Panc1 (cell line): ENCODE measurements at places on chromosomes 7 and 10. TPM values are rescaled to one million over a fixed set of nuclear protein-coding genes. Genes with fewer than 3 reads are reported as not detected.

GRCh38 chr7:991729-992656 is 9.0 kb downstream of the CYP2W1 start:
- peaks cover 43% of the 10 kb centered on the region for H3K4me1 ChIP-seq
- H3K27ac ChIP-seq, result no peak overlapping the region
- no peak overlapping the region for H3K4me3 ChIP-seq
- no peaks in the 10 kb centered on the region for H3K27me3 ChIP-seq
- H3K36me3 ChIP-seq, result no peaks in the 10 kb centered on the region

- no peak for DNase-seq
- no peak overlapping the region for H3K27ac ChIP-seq
- H3K27me3 ChIP-seq, result no peaks in the 10 kb centered on the region
- H3K4me3 ChIP-seq, result no peak overlapping the region
Observed at GRCh38 chr7:94666879-94667587, 11.1 kb upstream of the SGCE start.

DNA sequence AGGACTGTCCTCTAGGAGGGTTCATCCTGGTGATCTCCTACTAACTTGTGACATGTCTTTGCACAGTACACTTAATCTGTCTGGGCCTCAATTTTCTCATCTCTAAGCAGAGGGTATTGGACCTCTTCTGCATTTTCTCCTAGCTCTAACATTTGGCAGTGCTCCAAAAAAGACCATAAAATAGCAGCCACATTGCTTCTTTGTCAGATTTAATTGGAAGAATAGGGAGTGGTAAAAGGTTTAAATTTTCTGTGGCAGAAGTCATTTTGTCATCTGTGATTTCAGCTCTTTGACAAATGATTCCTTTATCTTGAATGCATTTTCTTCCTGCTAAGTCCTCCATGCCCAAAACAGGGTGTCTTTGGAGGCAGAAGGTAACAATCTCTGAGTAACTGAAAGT is 289.9 kb upstream of the LRGUK start:
- H3K27ac ChIP-seq, result no peak overlapping the region
- no peaks in the 10 kb centered on the region for H3K27me3 ChIP-seq
- H3K36me3 ChIP-seq, result no peaks in the 10 kb centered on the region
- no peak overlapping the region for H3K4me3 ChIP-seq

GRCh38 chr10:126397156-126397555 is 8.9 kb upstream of the ADAM12 start:
- no peak overlapping the region for H3K4me3 ChIP-seq
- no peak for DNase-seq
- H3K36me3 ChIP-seq, result no peaks in the 10 kb centered on the region; the same call in 1 of the 2 replicates
- H3K4me1 ChIP-seq, result no peaks in the 10 kb centered on the region
- H3K27ac ChIP-seq, result 0 out of 2 replicates have a peak overlapping the region, but pooled peaks have one; percentile 7

Gene PMS2
- total RNA-seq, result 40.2 TPM

Gene TMEM72
- not detected for total RNA-seq

DNA sequence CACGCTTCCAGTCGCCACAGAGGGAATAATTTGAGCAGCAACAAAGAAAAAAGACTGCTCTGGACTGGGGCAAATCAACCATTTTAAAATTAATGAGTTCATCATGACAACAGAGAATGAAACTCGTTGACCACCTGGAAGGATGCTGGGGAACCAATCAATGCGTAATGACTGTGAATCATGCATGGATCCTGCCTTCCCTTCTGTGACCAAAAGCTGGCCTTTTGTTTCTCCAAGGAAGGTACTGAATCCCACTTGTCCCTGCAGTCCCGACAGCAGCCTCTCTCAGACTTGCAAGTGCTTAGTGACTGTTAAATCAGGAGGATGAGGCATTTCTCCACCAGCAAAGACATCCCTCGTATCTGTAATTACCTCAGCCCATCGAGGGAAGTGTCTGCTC is 68.0 kb upstream of the TNS3 start:
- peak overlapping the region; percentile 98 for H3K27ac ChIP-seq
- peaks cover 40% of the 10 kb centered on the region for H3K4me1 ChIP-seq
- DNase-seq, result no peak
- H3K4me3 ChIP-seq, result no peak overlapping the region
- H3K36me3 ChIP-seq, result no peaks in the 10 kb centered on the region
- no peaks in the 10 kb centered on the region for H3K27me3 ChIP-seq

Gene FGFR2
- total RNA-seq, result 5.7 TPM

DNA sequence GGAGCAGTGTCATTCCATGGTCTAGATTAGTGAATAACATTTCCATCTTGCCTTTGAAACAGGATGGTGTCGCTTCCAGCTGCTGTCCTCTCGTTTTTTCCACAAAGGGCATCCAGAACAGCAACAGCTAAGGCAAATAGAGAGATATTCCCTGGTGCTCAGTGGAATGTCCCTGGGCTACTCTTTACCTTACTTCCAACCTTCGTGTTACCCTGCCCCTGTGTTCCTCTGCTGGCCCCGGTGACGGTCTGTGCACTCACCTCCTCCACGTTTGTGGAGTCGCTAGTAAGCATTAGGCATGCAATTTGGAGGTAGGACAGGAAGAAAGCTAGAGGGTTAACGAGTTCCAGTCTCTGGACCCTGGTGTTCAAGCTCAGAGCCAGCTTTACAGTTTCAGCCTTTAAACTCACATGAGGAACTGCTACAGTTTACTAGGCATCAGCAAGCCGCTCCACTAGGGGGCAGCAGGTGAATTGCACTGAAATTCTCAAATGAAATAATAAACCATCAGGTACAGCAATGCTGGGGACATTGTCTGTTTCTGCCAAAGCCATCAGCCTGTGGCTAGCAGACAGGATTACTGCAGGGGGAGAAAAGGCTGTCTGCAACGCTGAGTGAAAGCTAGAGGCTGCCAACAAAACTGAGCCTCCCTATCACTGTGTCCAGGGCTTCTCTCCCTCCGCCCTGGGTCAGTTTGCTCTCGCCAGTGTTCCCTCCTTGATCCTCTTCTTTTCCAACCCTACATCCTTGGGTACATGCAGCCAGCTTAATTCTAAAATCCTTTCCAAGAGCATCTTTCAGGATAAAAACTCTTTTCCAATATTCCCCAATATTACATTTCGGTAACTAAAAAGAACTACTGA is 9.0 kb downstream of the MRPL32 start:
- peak; percentile 66 for DNase-seq
- H3K27me3 ChIP-seq, result no peaks in the 10 kb centered on the region; the same call in 1 of the 2 replicates
- H3K36me3 ChIP-seq, result peaks cover 17% of the 10 kb centered on the region

Gene SFXN4
- total RNA-seq, result 67.0 TPM

- no peaks in the 10 kb centered on the region for H3K36me3 ChIP-seq
- peaks cover 12% of the 10 kb centered on the region; the same call in 1 of the 2 replicates for H3K4me1 ChIP-seq
- no peak for DNase-seq
- no peak overlapping the region for H3K4me3 ChIP-seq
Observed at GRCh38 chr10:62005281-62005680, 103.8 kb downstream of the ARID5B start.

- no peak for DNase-seq
- H3K27ac ChIP-seq, result no peak overlapping the region
- no peaks in the 10 kb centered on the region for H3K36me3 ChIP-seq
- no peaks in the 10 kb centered on the region for H3K4me1 ChIP-seq
- H3K27me3 ChIP-seq, result no peaks in the 10 kb centered on the region
- H3K4me3 ChIP-seq, result no peak overlapping the region
Observed at GRCh38 chr7:156034397-156034796, 222.1 kb upstream of the SHH start.

GRCh38 chr7:39088730-39089593 is 111.3 kb downstream of the POU6F2 start:
- no peak for DNase-seq
- no peak overlapping the region for H3K27ac ChIP-seq
- H3K4me3 ChIP-seq, result no peak overlapping the region
- H3K27me3 ChIP-seq, result peaks cover 10% of the 10 kb centered on the region
- no peaks in the 10 kb centered on the region for H3K36me3 ChIP-seq
- H3K4me1 ChIP-seq, result no peaks in the 10 kb centered on the region

- no peaks in the 10 kb centered on the region for H3K27me3 ChIP-seq
- H3K36me3 ChIP-seq, result no peaks in the 10 kb centered on the region
- no peak for DNase-seq
- H3K4me3 ChIP-seq, result no peak overlapping the region
- no peaks in the 10 kb centered on the region for H3K4me1 ChIP-seq
Observed at GRCh38 chr7:139830292-139830691, 1.2 kb downstream of the TBXAS1 start.

DNA sequence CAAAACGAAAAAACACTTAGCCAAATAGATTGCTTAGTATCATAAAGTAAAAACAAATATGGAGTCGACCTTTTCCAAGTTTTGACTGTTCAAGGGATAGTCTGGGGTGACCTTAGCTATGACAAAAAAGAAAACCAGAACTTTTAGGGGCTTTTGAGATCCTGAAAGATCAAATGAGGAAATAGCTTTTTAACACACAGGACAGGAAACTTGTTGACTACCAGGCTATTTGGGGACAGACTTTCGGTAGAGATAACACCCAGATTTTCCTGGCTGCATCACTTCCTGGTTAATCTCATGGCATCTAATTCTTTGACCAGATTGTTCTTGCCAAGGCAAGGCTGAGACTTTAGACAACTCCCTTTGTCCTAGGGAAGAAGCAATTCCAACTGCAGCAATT is 34.5 kb upstream of the EGR2 start:
- H3K4me1 ChIP-seq, result no peaks in the 10 kb centered on the region
- H3K27ac ChIP-seq, result no peak overlapping the region
- no peak overlapping the region for H3K4me3 ChIP-seq
- DNase-seq, result no peak

- H3K4me3 ChIP-seq, result no peak overlapping the region
- no peak for DNase-seq
- no peak overlapping the region for H3K27ac ChIP-seq
- no peaks in the 10 kb centered on the region for H3K27me3 ChIP-seq
- H3K4me1 ChIP-seq, result no peaks in the 10 kb centered on the region; the same call in 1 of the 2 replicates
Observed at GRCh38 chr10:5607594-5607993, 58.8 kb downstream of the ASB13 start.

Gene CDHR1
- 0.39 TPM for total RNA-seq

Gene TCAF2
- total RNA-seq, result 0.28 TPM

Gene ASB10
- total RNA-seq, result not detected

DNA sequence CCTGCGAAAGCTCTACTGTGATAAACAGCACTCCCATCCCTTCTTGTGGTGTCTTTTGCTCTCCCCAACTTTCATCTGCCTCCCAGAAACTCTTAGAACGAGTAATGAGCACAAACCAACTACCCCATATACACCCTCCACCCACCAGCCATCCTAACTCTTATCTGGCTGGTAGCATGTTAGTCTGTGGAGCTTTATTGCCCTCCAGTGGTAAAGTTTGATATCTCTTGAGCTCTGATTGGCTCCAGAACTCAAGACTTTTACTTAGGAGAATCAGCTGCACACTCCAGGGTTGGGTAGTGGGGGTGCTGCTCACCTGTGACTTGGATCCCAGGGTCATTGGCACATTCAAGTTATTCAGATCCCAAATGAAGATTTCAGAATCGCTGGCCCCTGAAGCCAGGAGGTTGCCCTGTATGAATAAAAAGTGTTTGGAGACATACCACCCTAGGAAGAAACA is 10.9 kb downstream of the SEC31B start:
- H3K27ac ChIP-seq, result no peak overlapping the region
- DNase-seq, result no peak
- H3K4me1 ChIP-seq, result no peaks in the 10 kb centered on the region
- H3K4me3 ChIP-seq, result no peak overlapping the region

GRCh38 chr7:122166275-122166674 is 22.2 kb upstream of the AASS start:
- H3K27ac ChIP-seq, result no peak overlapping the region
- no peak overlapping the region for H3K4me3 ChIP-seq
- no peak for DNase-seq
- H3K36me3 ChIP-seq, result no peaks in the 10 kb centered on the region

DNA sequence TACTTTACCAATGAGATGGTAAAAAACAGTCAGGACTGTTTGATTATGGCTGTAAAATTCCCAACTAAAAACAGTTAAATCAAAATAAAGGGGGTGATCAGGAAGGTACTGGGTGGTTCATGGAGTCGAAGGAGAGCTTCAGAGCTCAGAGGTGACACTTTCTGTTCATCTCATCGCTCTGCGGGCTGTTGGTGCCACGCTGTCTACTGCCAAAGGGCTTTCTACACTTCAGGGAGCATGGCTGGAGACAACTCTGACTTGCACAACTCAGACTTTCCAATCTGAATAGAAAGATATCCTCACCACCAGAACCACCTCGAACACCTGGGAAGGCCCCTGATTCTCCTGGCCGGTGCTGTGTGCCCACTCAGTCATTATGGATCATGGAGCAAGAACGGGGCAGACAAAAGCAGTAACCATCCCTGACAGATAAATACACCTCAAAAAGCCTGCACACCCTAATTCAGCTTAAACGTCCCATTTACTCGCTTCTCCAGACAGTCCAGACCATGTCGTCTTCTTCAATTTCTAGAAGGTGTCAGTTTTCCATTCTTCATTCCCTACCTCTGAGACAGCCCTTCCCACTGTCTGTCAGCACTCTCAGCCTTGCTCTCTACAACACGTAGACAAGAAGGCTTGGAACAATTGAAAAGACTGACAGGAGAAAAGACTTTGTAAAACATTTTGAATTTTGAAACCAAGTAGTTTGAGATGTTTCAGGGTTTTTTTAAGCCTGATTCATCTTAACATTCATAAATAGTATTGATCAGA is 348.7 kb upstream of the NFE2L3 start:
- no peaks in the 10 kb centered on the region for H3K36me3 ChIP-seq
- DNase-seq, result no peak
- H3K4me3 ChIP-seq, result no peak overlapping the region
- no peak overlapping the region for H3K27ac ChIP-seq

GRCh38 chr10:22464966-22465629 is 119.8 kb downstream of the SPAG6 start:
- no peaks in the 10 kb centered on the region for H3K36me3 ChIP-seq
- no peak overlapping the region for H3K27ac ChIP-seq
- H3K4me3 ChIP-seq, result no peak overlapping the region
- H3K27me3 ChIP-seq, result no peaks in the 10 kb centered on the region; the same call in 1 of the 2 replicates

DNA sequence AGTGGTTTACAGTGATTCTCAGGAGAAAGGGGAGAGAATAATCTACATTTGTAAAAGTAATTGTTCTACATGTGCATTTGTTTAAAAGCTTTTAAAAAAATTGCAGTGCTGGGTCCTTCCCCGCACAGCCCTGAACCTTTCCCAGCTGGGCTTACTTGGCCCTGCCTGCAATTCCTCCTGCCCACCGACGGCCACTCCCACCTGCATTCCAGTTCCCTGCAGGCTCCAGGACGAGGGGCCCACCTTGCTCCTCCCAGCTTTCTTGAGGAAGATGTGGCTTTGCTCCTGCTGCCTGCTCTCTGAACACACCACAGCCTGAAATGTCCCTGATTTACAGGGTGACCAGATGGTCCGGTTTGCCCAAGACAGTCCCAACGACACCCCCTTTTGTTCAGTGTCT is 222.7 kb downstream of the PRPF18 start:
- DNase-seq, result no peak
- H3K4me1 ChIP-seq, result no peaks in the 10 kb centered on the region
- no peaks in the 10 kb centered on the region for H3K27me3 ChIP-seq
- no peak overlapping the region for H3K27ac ChIP-seq
- H3K4me3 ChIP-seq, result no peak overlapping the region
